ENCODE measurements at places on chromosomes 12 and 14.

DNA sequence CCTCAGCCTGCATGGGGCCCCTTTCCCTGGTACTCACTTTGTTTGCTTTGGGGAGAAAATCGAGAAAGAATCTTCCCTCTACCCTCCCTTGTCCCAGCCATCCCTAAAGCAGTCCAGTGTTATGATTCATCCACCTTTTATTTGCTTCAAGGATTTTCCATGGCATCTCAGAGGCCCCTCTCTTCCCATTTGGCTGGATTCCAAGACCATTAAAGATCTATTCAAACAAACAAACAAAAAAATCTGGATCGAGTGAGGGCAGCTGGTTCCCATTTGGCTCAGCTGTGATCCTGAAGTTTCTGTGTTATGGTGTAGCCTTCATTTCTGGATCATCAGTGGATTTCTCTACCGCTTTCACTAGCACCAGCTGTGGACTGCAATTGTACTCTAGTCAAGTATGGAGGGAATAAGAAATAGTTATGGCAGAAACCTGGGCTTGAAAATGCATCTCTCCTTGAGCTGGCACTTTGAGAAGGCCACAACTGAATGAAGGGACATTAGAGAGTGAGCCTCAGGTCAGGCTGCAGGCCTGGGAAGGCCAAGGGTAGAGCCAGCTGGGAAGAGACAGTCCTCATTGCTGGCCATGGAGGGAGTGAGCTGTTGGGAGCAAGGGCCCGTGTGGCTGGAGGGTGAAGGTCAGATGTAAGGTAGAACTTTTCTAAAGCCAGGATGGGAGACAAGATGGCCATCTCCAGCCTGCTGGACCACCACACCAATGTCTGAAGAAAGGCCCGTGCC is 13.7 kb downstream of the KRT71 start:
- DNase-seq, result no peak

GRCh38 chr12:44674875-44675274 is 201.2 kb downstream of the NELL2 start:
- DNase-seq, result no peak

- no peak for DNase-seq
Observed at GRCh38 chr14:38964630-38965029, 138.4 kb downstream of the SEC23A start.

DNA sequence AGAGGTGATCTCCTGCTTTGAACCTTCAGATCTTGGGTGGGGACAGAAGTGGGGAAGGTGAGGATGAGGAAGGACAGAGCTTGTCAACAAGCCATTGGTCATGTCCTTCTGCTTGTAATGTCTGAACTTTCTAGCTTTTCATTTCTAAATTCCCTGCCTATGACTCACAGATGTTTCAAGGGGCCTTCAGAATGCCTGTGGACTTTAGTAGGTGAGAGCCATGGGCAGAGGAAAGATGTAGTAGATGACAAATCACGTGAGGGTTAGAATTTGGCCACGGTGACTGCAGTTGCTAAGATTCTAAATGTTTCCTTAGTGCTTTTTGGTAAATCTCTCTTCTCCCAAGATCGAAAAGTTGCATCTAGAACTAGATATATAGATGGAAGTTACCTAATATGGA is 18.7 kb upstream of the CREBL2 start:
- no peak for DNase-seq

DNA sequence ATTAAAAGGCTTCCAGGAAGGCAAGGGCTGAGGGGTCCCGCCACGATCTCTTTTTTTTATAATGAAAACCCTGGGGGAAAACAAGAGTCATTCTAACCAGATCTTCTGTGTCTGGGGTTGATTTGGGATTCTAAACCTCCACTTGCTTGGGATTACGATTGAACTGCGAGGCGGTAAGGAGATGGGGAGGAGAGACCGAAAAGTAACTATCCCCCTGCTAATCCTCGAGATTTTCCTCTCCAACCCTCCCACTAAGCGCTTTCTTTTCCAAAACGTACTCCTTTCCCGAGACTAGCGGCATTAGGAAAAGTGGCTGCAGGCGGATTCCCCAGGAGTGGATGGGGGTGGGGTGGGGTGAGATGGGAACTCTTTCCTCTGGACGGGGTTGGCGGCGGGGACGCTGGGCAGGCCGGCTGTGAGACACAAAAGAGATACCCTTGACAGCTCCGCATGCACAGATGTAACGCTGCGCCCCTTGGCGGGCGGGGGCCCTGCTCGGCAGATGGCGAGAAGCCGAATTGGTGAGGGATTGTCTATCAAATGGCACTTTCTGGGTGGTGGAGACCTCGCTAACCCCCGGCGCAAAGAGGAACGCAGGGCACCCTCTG is 830 bp upstream of the SRRM4 start:
- no peak for DNase-seq

DNA sequence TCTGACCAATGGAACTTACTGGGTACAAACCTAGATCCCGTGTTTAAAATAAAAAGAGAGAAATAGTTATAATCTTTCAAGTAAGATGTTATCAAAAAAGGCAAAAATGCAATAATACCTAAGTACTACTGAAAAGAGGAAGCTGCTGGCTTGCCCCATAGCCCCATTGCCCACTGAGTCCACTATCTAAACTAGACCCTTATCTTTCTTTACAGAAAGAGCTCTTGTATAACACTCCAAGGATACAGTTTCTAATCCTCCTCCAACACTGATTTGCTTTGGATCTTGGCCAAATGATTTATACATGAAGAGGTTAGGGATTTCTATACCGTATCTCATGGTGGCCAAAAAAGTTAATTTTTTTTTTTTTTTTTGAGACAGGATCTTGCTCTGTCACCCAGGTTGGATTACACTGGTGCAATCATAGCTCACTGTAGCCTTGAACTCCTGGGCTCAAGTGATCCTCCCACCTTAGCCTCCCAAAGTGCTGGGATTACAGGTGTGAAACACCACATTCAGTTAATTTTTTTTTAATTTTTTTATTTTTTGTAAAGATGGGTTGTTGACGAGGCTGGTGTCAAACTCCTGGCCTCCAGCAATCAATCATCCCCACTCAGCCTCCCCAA is 2.6 kb downstream of the GXYLT1 start:
- DNase-seq, result no peak

GRCh38 chr12:65232476-65233077 is 45.9 kb upstream of the MSRB3 start:
- DNase-seq, result no peak

DNA sequence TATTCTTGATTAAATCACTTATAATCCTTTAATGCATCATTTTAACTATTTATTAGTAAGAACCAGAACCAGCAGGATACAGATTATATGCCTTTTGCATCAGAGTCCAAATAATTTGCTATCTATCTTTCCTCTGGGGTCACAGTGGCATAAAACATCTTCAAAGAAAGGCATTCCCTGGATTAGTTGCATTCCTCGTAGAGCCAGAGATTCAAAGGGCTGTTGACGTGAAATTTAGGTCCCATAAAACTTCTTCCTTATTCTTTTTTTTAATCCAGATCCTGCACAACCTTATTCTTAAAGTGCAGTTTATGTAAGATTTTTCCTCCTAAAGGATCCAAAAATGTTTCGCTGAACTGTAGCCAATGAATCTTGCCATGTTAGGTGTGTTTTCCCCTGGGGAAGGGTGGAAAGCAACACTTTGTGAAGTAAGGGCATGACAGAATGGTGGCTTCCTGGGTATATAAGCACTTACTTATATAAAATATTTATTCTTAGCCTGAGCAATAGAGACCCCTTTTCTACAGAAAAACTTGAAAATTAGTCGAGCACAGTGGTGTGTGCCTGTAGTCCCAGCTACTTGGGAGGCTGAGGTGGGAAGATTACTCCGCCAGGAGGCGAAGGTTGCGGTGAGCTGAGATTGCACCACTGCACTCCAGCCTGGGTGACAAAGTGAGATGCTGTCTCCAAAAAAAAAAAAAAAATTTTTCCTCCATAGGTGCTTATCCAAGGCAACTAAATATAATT is 208.7 kb downstream of the PCNX1 start:
- DNase-seq, result no peak

- no peak for DNase-seq
Observed at GRCh38 chr14:86035882-86036281, 505.9 kb downstream of the FLRT2 start.

GRCh38 chr14:77708749-77709148 is 846 bp downstream of the SLIRP start:
- no peak for DNase-seq

- no peak for DNase-seq
Observed at GRCh38 chr12:110199339-110200123, 75.4 kb downstream of the IFT81 start.

- DNase-seq, result no peak
Observed at GRCh38 chr14:102863381-102863780, 59.1 kb upstream of the AMN start.

DNA sequence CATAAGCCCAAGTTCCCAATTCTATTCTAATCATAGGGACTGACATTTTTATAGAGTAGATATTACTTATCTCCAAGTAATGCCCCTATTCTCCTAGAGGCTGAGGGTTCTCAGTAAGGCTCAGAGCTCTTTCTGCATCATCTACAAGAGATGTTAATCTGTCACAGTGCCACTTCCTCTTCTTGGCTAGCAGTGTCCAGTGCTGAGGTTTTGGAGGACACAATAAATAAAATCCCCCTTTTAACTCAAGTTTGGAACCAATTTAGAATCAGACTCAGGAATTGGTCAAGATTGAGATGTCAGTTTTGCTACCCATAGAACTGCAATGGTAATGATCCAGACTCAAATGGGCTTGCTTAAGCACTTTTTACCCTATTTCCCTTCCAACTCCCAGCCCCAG is 154.1 kb upstream of the ARID2 start:
- DNase-seq, result no peak

GRCh38 chr12:122123761-122124145 is 45.2 kb downstream of the MLXIP start:
- no peak for DNase-seq

DNA sequence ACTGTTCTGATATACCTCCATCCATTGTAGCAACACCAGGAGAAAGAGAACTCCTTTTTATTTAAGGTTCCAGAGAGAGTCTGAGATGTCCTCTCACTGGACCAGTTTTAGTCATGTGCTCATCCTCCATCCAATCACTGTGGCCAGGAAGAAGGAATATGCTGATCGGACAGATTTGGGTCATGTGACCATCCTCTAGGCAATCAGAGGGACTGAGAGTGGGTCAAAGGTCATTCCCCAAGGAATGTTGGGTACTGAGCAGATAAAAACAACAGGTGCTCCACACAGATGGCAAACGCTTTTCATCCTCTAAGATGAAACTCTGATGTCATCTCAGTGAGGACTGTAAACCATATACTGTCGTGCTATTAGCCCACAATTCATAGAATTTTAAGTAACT is 28.8 kb upstream of the RPH3A start:
- no peak for DNase-seq

DNA sequence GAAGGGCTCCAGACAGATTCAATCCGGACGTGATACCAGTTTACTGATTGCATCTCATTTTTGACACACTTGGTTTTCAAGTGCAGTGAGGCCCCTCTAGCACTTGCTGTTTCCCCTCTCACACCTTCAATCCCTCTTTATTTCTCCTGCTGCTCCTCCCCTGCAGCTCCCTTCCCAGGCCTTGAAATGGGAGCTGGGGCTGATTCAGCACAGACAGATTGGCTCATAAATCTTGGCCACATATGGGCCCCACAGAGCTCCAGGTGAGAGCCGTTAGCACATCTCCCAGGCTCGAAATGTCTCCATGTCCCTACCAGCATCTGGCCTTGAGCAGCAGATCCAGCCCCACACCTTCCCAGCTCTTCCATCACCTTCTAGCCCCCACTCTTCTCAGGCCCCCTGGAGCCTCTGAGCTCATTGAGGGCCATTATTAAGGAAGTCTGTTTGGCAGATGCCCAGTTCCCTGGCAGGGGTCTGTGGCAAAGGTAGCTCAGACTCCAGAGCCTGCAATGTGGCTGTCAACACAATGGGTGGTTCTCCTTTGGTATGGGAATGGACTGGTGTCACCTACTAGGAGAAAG is 220.3 kb upstream of the FKBP4 start:
- DNase-seq, result no peak

DNA sequence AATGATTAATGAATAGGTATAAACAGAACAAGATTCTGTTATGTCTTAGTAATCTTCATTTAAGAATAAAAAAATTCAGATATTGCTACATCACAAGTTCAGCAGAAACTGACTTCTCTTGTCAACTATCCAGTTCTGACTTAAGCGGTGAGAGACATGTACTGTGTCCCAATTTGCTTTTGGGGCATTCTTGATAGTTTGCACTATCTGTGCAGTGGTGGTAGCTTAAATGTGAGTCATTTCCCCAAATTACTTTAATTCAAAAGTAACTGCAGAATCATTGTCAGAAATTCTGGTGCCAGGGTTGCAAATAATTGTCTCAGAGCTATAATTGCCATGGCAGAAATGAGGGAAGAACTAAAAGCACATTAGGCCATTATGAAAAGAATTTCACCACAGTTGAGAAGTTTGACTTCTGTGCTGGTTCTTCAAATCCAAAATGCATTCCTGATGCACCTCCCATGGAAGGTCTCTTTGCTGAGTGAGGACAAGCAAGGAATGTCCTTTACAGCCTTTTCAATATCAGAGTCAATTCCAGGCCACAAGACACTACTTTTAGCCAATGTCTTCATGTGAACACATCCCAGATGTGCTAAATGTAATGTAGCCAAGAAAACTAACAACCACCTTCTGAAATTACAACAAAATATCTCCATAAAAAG is 304.7 kb downstream of the SSPN start:
- no peak for DNase-seq

DNA sequence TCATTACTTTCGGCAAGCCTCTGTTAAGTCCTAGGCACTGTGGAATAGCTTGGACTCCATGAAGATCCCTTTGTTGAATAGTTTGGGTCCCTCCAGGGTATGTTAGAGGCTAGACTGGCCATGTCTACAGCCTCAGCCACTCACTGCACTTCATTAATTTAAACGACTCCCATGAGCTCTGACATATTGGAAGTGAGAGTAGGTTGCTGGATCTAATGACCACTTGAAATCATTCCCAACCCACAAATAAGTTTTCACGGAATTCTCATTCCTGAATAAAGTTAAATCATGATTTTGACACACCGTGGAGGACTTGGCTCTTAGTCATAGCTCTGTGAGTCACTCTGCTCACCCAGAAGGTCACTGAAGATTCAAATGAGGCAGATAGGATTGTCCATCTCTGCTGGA is 21.4 kb upstream of the APPL2 start:
- no peak for DNase-seq

GRCh38 chr14:92650581-92651105 is 97.8 kb downstream of the LGMN start:
- DNase-seq, result no peak

- DNase-seq, result no peak
Observed at GRCh38 chr14:30118992-30119640, 191.5 kb upstream of the PRKD1 start.

DNA sequence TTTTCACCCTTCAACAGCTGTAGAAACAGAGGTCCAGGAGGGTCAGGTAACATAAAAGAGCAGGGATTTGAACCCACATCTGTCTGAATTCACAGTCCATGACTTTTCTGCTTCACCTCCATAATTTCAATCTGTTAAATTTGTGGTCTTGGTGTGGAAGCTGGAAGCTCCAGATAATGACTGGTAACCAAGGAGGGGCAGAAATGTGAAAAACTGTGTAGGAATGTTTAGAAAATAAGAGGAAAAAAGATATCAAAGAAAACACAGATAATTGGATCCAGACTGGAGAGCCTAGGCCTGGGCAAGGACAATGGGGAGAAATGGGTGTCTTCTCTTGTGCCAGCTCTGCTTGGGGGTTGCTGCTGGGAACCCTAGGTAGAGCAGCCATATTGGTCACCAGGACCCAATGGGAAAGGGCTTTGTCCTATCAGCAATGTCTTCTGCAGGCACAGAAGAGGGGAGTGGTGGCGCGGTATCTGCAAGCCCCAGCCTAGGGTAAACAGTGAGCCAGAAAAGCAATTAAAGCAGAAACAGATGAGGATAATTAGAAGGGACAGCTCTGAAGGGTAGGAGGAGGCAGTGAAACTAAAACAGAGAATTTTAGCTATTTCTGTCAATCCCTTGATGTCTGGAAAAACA is 54.3 kb upstream of the CCDC91 start:
- DNase-seq, result no peak

Measured in GM12864 (cell line).